NCI-H1694 (cell line): ENCODE measurements at places on chromosomes 5 and 9.

DNA sequence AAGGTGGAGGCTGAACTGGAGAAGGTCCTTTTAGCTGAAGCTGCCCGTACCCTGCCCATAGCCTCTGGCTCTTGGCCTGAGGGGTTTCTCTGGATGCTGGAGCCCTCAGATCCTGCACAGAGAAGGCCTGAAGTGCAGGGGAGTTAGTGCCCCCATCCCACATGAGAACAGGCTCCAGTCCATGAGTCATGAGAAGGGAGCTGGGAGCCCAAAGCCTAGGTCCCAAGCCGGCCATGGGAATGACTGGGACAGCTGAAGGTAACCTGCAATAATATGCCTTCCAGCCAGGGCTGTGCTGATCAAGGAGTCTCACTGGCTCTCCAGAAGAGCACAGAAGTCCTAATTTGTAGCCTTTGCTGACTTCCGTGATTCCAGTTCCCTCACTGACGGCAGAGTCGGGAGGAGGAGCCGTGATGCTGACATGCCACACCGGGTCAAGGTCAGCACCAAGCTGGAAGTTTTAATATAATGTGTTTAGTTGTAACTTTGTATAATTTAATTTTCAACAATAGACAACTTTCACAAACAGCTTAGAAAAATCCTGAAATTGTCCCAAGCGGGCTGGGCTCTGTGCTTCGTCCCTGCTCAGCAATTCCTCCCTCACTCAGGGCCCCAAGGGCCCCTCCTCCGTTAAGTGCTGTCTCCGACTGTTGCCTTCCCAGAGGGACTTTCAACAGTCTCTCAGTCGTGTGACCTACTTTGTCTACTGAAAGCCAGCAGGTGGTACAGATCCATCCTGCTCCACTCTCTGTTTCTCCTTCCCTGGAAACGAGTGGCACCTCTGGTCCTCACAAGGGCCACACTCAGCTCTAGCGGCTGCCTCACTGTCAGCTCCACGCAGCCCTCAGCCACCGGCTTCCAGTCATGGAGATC is 387.8 kb downstream of the GADD45G start:
- no peak for DNase-seq

GRCh38 chr9:18798106-18798505 is 234.9 kb downstream of the SAXO1 start:
- no peak for DNase-seq

DNA sequence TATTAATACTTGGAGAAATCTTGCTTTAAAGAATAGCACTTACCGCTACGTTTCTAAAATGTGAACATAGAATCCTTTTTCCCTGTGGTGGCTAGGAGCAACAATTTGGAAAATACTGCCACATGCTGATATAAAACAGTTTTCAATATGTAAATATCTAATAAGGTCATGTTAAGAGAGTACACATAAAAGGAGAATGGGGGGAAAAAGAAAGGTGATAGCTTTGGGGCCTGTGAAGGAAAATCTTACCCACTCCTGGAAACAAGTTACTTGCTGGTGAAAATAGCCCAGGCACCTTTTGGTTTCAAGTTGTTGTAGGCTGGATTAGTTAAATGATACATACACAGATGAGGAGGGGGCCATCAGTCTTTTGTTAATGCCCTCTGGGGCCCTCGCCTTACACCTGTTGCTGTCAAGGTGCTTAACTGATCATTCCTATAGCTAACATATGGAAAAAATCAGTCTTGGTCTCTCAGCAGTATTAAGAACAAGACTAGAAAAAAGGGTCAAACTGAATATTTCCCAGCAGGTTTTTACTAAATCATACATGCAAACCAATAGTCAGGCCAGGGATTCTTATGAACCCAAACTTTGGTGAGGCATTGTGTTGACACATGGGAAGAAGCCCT is 24.1 kb downstream of the FYB1 start:
- DNase-seq, result no peak

DNA sequence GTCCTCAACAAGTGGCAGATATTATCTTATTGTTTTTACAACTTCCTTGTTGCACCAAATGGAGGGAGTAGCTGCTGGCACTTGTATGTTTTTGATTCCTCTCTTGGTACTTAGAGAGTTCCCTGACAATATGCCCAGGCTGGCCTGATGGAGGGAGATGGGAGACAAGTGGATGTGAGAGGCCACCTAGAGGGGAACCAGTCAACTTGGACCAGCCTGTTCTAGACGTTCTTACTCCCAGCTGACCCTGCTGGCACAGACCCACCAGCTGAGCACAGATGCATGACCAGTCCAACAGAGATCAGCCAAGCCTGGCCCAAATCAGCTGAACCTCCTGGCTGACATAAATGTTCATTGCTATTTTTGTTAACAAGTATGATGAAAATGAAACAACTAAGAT is 60.9 kb upstream of the GDNF start:
- no peak for DNase-seq

GRCh38 chr9:128439273-128439672 is 16.5 kb upstream of the ODF2 start:
- no peak for DNase-seq

GRCh38 chr9:119955276-119955675 is 586.0 kb upstream of the BRINP1 start:
- no peak for DNase-seq

DNA sequence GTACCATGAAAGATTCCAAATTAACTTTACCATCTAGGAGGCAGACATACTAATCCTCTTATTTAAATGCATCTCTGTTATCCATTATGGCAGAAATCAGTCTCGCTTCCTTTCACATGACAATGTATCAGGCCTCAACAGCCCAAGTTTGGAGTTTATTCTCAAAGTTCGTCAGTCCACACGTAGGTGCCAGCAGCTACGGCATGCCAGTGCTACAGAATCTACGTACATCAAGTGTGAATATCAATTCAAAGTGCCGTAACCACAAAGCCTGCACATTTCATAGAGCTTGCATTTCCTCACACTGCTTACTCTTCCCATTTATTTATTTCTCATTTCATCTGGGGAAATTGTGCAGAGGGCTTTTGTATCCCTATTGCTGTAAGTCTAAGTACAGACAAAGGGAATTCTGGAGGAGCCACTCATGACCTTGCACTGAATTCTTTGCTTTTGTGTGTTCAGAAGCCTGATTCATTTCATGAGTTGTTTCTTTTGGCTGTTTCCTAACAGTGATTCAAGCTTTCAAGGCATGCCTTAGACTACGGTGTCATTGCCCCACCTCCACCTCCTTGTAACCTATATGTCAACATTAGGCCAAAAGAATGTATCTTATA is 10.0 kb downstream of the ENC1 start:
- DNase-seq, result no peak

- DNase-seq, result no peak
Observed at GRCh38 chr5:141657937-141658545, 6.8 kb upstream of the FCHSD1 start.

GRCh38 chr9:19643875-19644274 is 145.0 kb downstream of the SLC24A2 start:
- DNase-seq, result no peak

DNA sequence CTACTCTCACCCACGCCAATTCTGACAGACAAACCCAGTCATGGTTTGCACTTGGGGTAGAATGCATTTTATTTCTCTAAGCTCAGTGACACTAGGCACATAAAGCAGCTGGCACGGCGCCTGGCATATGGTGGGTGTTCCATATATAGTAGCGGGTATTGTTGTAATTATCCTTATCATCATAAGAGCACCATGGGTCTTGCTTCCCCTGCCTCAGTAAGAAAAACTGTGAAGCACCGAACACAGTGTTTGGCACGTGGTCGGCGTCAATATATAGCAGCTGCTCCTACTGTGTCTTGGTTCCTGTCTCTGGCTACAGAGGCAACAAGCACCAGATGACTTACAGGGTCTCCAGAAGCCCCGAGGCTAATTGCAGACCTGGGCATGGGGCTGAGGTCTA is 194.1 kb upstream of the PANK3 start:
- DNase-seq, result peak; percentile 85

GRCh38 chr5:52784737-52785136 is 3.0 kb upstream of the ITGA1 start:
- DNase-seq, result no peak

DNA sequence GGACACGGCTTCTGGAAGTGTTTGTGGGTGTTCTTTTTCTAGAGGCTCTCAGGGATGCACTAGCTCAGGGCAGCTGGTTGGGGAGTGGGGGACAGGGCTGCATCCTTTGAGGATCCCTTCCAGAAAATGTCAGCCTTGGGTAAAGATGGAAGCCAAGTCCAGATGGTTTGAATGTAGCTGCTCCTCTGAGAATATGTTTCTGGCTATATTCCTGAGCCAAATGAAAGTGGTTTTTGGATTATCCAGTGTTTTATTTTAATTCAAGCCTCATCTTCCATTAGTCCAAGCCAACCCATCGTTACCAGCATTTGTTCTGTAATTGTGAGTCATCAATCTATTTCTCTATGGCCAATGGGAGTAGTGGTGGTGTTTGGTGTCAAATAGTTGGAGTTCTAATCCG is 70.4 kb downstream of the SPRY4 start:
- no peak for DNase-seq

DNA sequence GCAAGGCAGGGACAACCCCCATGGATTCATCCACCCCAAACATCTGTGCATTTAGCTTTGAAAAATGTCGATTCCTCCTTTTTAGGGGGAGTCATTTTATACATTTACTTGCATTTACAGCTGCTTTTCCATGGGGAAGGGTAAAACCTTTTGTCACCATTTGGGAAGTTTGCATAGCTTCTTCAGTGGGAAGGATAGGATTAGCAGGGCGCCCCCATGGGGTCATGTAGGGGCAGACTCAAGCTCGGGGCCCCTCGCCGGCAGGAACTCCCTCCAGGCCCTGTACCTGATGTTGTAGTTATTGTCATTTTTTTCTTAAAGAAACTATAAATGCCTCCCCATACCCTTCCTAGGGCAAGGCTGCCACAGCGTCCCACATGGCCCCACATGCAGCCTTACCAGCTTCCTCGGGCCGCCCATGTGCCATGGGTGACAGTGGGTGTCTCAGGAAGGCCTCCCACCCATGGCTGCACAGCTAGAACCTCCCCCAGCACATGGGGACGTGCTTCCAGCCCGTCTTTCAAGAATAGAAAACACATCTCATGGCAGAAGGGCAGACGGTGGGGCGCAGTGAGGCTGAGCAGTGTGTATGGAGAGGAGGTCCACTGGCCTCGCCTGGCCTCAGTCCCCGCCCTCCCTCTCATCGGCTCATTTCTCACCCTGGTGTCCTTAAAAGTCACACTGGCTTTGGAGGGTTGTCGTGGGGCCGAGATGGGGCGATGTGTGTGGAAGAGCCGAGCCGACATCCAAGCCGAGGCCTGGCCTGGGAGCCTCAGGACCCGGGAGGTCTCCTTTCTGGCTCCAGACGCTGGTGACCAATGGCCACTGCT is 76.1 kb upstream of the OTULINL start:
- DNase-seq, result no peak

DNA sequence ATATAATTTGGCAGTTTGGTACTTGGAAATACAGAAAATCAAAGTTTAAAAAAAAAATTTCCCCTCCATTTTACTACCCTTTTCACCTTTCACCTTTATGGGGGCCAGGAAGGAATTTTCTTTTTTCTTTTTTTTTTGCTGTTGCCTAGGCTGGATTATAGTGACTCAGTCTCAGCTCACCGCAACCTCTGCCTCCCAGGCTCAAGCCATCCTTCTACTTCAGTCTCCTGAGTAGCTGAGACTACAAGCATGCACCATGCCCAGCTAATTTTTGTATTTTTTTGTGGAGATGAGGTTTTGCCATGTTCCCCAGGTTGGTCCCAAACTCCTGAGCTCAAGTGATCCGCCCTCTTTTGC is 9.1 kb downstream of the CHMP5 start:
- no peak for DNase-seq

DNA sequence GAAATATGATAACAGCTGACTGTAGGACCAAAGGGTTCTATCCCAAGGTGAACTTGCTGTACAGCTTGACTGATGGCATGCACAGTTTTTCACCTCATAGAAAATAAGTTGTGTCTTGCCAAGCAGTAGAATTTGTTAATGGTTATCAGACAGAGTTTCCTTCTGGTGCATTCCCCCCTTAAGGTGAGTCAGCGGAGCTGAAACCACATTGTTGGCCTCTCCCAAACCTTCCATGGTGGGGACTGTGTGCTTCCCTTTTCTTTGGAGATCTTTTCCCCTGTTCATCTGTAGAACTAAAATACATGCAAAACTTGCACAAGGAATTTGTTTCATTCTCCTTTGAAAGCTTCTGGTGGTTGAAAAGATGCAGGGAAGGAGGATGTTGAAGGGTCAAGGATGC is 179.8 kb downstream of the FGF1 start:
- no peak for DNase-seq

- DNase-seq, result no peak
Observed at GRCh38 chr5:123518111-123518510, 6.1 kb downstream of the CSNK1G3 start.

DNA sequence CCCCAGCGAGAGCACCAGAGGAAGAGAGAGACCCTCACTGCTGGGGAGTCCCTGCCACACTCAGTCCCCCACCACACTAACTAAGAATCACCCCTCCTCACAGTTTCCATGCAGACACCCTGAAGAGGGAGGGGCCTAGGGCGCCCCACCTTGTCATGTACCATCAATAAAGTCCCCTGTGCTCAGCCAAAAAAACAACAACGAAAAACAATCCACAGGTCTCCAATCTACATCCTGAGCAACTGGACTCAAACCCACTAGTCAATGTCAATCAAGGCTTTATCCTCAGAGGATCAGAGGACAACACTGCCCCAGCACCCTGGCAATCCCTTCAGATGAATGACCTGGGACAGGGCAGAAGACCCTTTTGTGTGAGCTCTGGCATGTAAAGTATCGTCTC is 210.1 kb upstream of the MSX2 start:
- DNase-seq, result no peak

DNA sequence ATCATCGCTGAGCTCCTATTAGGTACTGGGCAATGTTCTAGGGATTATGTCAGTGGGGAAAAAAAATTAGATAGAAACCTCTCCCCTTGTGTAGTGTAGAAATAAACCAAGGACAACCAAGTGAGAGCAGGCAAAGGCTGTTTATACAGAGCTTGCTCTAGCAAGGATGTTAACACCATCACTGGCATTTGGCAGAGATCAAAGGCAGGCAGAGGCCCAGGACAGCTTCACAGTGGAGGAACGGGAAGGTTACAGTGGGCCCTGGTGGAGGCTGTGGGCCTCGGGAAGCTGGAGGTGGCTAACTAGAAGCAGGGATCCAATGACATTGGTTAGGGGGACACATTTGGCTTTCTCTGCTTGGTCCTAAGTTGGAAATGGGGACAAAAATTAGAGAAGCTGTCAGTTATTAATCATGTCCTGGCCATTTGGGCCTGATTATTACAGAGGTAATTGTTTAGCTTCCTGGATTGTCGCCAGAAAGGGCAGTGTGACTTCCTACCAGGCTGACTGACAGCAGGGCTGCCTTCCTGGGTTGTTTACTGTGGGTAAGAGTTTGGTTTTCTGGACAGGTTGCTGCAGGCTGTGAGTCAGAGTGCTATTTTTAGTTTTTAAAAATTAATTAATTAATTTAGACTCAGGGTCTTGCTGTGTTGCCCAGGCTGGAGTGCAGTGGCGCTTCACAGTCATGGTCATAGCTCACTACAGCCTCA is 259.3 kb downstream of the ROR2 start:
- DNase-seq, result no peak

GRCh38 chr5:74633695-74634094 is 6.8 kb downstream of the ENC1 start:
- no peak for DNase-seq

GRCh38 chr9:8632493-8632892 is 832.9 kb upstream of the DMAC1 start:
- DNase-seq, result no peak
